NCI-H524 treated with DMSO at 0.1 percent for 48 hours (cell line): ENCODE measurements at places on chromosomes 6 and 20.

DNA sequence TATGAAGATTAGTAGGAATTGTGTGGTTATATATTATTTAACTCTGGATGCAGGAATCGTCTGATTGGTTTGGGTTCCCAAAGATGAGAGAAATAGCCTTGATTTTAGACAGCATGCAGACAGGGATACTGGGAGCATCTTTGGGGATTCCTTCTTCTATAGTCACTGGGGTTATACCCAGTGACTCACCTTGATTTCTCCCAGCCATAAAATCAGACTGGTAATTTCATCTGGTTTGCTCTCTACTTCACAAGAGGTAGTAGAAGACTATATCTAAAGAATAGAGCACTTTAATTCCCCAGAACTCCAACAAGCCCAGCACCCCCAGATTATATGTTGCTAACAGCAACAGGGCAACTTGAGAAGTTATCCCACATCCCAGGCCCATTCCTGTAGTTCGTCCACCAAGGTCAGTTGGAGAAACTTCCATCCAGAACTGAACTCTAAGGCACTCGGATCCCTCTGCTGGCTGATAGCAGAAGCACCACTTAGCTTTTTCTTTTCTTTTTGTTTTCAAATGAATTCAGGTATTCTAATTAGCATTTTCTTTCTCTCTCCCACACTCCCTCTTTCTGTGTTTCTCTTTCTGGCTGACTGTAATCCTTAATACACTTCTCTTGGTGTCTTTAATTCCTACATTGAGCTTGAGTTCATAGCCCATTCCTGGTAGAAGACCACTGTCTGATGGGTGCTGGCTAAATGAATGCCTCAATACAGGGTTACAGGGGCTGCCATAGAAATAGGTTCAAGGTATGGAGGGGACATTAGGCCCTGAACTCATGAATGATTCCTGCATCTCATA is 20.4 kb upstream of the EFHC1 start:
- no peak for DNase-seq

- peak; percentile 15 for DNase-seq
Observed at GRCh38 chr6:5359417-5359816, 98.1 kb downstream of the FARS2 start.

- no peak for DNase-seq
Observed at GRCh38 chr6:129981598-129981997, 36.8 kb upstream of the L3MBTL3 start.

- DNase-seq: no peak
Observed at GRCh38 chr6:89605861-89606260, 32.7 kb downstream of the LYRM2 start.

DNA sequence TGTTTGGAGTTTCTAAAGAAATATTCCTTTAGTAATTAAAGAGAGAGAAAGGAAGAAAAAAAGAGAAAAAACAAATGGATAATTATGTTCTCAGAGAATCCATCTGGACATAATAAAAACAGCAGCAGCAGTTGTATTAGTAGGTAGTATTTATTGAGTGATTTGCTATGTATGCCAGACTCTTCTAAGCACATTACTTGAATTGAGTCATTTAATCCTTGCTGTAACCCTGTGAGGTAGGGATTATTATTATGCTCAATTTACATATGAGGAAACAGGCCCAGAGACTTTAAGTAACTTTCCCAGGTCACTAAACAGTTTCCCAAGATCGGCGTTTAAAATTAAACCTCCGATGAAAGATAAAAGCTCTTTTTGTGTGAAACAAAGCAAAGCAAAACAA is 238.8 kb downstream of the TSHZ2 start:
- no peak for DNase-seq

DNA sequence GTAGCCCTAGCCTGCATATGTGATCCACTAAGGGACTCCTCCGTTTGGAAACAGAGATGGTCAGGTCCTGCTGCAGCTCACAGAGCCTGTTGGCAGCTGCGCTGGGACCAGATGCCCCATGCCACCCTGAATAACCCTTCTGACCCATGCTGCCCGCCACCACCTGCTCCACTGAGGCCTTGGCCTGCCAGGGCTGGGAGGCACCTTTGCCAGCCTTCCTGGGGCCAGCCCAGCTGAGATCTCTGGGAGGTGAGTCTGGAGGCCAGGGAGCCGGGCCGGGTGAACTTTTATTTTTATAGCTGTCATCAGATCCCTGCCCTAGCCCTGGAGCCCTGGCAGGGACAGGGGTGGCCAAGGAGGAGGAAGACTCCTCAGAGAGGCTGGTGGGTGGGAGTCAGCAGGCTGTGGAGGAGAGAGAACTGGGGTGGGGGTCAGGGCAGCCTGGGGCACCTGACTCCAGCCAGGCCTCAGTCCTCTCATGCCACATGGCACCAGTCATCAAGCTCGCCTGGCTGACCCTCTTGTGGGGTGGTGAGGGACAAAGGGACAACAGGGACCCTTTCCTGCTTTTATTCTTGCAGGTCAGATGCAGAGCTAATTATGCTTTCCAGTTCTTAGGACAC is 10.0 kb downstream of the CEBPB start:
- no peak for DNase-seq

DNA sequence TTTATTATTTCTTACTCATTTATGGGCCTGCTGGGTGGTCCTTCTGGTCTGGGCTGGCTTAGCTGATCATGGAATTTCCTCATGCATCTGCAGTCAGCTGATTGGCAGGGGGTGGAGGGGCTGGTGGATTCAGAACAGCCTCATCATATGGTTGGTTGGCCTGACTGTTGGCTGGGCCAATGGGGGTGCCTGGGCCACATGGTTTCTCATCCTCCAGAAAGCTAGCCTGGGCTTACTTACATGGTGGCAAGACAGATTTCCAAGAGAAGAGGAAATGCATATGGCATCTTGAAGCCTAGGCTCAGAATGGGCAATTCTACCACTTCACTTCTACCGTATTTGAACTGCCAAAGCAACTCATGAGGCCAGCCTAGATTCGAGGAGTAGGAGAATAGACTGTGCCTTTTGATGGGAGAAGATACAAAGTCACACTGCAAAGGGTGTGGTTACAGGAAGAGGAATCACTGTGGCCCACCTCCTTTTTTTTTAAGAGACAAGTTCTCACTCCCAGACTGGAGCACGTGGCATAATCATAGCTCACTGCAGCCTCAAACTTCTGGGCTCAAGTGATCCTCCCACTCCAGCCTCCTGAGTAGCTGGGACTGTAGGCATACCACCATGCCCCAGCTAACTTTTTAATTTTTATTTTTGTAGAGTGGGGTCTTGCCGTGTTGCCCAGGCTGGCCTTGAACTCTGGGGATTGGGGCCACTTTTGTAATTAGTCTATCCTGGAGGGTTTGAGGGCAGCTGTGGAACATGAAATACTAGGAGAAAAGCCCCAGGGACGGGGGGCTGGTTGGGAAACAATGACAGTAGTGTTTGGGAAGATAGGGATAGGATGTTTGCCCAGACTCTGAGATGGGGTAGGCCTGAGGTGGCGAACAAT is 47.6 kb upstream of the RNF24 start:
- DNase-seq: no peak

DNA sequence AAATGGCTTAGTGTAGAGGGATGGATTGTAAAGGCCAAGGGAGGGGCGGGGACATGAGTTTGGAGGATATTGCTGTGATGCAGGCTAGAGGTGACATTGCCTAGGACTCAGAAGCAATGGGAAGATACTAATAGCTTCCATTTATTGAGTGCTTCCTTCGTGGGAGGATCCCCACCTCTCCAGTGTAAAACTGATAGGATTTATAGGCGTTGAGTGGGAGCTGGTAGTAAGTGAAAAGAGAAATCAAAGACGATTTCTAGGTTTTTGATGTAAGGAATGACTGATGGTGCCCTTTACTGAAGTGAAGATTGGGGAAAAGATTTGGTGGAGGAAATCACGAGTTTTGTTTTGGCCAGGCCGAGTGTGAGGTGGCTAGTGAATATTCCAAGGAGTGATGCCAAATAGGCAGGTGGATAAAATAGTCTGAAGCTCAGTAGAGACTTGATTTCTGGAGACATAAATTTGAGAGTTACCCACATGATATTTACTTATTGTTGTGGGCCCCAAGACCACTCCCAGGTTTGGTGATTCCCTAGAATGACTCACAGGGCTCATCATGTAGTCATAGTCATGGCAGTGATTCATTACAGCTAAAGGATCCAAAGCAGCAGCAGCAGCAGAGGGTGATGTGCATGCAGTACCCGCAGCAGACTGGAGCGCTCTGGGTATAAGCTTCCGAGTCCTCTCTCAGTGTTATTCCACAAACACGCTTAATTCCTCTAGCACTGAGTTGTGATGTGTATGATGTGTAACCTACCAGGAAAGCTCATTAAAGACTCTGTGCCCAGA is 10.2 kb downstream of the RPRD1B start:
- no peak for DNase-seq

- DNase-seq: no peak
Observed at GRCh38 chr20:10463622-10464021, 28.5 kb downstream of the SLX4IP start.

- DNase-seq: no peak
Observed at GRCh38 chr6:100998111-100998510, 117.0 kb upstream of the ASCC3 start.

GRCh38 chr6:49540614-49541013 is 9.9 kb upstream of the C6orf141 start:
- no peak for DNase-seq
